NCI-H460 (cell line): ENCODE measurements at places on chromosomes 1 and 21. TPM values are rescaled to one million over a fixed set of nuclear protein-coding genes. Genes with fewer than 3 reads are reported as not detected.
A peak's percentile ranks its signal among the peaks of the same experiment; 100 is the strongest.

Gene RBP7
- 0.49 and 0.62 TPM in 2 replicates for total RNA-seq

Gene GFI1
- 0.05 TPM in 1 of 2 replicates, not detected in the other for total RNA-seq

Gene TACSTD2
- not detected in 2 replicates for total RNA-seq

Gene NKAIN1
- 0.57 and 1.0 TPM in 2 replicates for total RNA-seq

Gene LZIC
- 34.0 and 45.2 TPM in 2 replicates for total RNA-seq

Gene SLC45A1
- 0.92 and 1.4 TPM in 2 replicates for total RNA-seq

Gene FGR
- not detected in 2 replicates for total RNA-seq

Gene FCRLA
- total RNA-seq: 0.17 and 0.20 TPM in 2 replicates

Gene IGSF8
- 22.4 and 23.1 TPM in 2 replicates for total RNA-seq

Gene CD46
- 133 and 174 TPM in 2 replicates for total RNA-seq

Gene CAMK2N1
- total RNA-seq: 2.0 and 2.2 TPM in 2 replicates

Gene SPRR4
- not detected in 2 replicates for total RNA-seq

DNA sequence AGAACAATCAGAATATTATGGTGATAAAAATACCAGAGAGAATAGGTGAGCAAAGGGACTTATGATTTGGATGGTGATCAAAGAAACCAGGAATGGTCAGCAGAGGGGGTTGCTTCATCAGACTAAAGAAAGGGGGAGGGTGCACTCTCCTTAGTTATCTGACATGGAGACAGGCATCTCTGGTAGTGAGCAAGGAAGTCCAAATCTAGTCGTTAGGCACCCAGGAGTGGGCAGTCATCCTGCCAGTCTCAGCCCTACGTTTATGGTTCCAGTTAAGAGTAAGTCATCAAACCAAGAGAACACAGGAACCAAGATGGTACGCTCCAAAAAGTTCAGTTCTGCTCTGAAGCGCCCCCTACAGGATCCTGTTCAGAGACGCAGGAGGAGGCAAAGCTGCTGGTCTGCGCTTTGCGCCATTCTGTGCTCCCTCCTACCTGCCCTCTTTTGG is 28.6 kb downstream of the EBNA1BP2 start:
- DNase-seq: peak; percentile 31

- no peak for DNase-seq
These were observed 549.2 kb upstream of the BRINP3 start for GRCh38 chr1:191026828-191027227.

- no peak for DNase-seq
These were observed 4.7 kb upstream of the CD160 start for GRCh38 chr1:145714524-145715111.

GRCh38 chr1:181099152-181100014 is 10.9 kb downstream of the IER5 start:
- no peak for DNase-seq

DNA sequence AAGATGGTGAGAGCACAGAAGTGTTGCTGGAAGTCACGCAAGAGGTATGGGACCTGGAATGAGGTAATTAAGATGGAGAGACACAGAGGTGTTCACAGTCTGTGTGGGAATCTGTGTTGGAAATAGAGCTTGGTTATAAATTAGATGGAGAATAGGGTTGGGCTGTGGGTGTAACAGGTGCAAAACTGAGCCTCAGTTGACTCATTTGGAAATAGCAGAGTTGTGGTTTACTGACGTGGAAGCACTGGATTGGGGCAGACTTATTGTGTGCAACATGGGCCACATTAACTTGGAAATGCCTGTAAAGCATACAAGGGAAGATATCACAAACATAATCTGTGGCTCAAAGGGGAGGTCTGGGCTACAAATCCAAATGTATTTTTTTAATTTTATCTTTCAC is 13.0 kb downstream of the CAMSAP2 start:
- no peak for DNase-seq

DNA sequence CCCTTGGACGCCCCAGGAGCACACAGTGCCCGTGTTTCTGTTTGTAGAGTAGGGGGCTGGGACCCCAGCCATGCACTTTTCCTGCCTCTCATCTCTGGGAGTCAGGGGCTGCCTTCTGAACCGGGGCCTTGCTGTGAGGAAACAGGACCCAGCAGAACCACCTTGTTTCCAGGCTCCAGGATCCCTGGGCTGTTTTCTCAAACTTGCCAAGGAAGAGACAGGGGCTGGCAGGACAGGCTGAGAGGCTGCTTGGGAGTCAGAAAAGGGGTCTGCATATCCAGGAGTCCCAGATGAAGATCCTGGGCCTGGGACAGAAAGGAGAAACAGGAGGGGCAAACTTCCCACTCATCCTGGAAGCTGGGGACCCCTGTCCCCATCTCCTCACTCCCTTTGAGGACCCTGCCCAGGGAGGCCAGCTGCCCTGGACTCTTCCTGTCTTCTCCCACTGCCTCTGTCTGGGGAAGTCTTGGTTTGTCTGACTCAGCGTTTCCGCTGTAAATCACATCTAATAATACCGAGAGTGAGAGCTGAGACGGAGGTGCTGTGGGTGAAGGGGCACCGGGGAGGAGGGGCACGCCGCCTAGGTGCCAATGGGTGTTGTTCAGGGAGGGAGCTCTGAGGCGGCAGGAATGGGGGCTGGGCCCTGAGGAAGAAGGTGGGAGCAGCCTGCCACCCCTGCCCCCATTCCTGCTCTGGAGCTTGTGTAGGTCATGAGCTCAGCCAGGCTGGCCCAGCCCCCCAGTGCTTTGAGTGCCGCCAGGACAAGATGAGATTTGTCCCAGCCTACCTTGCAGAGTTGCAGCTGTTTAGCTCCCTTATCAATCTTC is 16.7 kb downstream of the POU3F1 start:
- no peak for DNase-seq

- DNase-seq: no peak
These were observed 38.4 kb upstream of the FGGY start for GRCh38 chr1:59258412-59259032.

DNA sequence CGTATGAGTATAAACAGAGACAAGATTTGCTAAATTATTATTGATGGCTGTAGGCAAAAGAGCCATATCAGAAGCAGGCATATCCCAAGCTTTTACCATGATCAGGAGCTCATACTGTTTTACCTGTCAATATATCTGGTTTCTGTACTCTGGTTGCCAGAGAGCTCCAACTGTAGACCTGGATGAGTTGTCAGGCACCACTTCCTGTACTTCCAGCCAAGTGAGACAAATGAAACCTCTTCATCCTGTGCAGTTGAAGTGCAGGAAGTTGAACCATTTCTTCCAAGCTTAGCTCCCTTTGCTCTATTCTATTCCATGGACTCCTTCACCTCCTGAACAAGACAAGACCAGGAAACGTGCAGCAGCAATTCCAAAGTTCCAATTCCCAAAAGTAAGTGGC is 115.6 kb downstream of the ZNF281 start:
- no peak for DNase-seq

DNA sequence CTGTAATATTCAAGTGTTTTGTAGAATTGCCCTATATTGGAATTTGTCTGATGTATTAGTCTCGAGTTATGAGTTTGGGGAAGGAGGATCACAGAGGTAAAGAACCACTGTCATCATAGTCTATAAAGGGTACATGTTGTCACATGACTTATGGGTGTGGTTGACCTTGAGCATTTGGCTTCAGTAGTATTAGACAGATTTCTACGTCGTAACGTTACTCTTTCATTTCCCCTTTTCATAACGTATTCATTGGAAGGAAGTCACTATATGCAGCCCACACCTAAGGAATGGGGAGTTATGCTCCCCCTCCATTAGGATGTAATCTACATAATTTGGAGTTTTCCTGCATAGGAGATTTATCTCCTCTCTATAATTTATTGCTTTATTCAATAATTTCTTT is 110.1 kb upstream of the VAV3 start:
- no peak for DNase-seq

- DNase-seq: no peak
These were observed 49.7 kb upstream of the EPB41 start for GRCh38 chr1:28864695-28865094.

GRCh38 chr1:20102875-20103274 is 16.5 kb downstream of the PLA2G2D start:
- no peak for DNase-seq

- no peak for DNase-seq
These were observed 25.0 kb downstream of the DUSP10 start for GRCh38 chr1:221716713-221717484.

- no peak for DNase-seq
These were observed 42.8 kb upstream of the USP24 start for GRCh38 chr1:55257958-55258357.

DNA sequence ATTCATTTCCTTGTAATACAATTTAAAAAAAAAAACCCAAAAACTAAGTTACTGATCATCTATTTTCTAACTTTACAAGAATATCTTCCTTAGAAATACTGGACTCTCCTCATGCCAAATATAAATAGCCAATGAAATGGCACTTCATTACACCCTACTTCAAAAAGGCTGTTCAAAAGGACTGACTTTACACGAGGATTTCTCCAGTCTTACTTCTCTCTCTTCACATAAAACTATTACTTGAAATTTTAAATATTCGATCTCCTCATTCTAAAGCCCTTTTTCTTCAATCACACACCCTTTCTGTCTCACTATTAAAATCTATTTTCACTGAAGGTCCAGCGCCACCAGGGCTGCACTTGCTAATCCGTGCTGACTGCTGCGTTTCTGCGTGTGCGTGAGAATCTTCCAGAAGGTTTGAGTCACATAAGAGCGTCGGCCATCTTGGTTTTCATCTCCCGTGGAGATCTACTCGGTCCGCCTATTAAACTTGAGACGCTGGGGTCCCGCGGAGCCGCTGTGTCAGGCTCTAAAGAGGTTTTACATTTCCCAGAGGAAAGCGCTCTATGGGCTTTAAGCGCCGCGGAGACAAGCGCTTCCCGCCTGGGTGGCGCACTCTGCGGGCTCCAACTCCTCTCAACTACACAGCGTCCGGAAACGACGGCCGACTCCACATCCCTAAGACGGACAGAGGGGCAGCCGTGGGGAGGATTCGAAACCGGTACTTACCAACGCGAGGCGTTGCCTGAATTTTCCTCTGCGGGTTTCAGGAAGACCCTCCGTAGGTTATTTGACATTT is 631 bp downstream of the LRIF1 start:
- DNase-seq: peak; percentile 72

DNA sequence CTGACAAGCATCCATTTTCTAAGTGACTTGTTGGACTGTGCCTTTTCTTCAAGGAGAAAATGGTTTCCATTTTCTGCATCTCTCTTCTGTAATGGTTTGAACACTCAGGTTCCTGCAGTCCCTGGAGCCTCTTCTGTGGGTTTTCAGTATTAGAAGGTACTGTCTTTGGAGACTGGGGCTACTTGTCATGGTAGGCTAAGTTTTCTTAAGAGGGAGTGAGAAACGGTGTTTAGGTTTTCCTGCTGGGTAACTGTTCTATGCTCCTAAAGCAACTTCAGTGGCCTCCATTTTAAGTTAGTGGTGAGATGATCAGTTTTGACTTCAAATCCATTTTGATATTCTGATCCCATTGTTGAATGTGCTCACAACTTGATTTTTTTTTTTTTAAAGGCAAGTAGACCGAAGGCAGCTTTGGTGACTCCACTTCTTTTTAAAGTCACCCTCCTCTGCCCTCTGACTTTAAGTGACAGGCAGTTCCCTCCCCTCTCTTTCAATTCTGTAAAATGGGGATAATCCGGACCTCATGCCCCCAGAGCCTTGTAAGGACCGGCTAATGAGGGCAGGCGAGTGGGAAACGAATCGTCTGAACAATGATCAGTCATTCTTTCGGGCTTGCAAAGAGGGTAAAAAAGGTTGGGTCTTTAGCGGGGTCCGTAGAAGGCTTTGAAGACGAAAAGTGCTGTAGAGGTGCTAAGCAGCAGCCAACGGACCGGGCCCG is 1.0 kb upstream of the ARID1A start:
- DNase-seq: no peak

GRCh38 chr1:95641386-95641785 is 407.4 kb downstream of the RWDD3 start:
- DNase-seq: no peak

GRCh38 chr1:184219414-184219813 is 167.4 kb upstream of the C1orf21 start:
- no peak for DNase-seq

DNA sequence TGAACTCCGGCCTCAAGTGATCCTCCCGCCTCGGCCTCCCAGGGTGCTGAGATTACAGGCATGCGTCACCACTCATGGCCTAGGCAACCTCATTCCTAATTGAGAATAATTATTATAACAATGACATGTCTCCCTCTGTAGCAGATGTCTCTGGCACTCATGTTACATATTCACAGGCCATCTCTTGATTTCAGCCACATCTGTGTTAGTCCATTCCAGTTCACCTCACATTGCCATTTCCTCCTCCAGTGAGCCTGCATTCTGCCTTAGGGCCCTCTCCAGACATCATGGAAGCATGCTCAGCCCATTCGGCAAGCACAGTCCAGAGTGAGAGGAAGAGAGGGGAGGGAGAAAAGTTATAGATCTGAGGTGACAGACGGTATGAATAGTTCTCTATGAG is 32.5 kb downstream of the CDKN2C start:
- no peak for DNase-seq

DNA sequence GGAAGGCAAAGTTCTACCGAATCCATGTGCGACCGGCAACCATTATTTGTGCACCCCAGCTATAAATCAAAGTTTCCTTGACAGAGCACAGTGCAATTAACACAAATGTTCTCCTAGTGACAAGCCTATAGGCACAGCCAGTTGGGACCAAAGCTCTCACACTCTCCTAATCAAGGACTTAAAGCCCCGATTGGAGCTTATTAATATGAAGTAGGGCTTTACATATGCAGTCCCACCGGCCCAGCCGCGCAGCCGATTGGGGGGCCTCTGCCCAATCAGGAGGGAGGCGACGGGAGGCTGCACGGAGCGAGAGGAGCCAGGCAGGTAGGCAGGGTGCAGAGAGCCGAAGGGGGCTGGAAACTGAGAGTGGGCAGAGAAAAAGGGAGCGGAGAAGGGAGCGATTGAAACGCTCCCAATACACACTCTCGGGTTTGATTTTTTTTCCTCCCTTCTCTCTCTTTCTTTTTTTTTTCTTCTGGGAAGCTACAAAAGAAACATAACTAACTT is at the start of gene ESRRG:
TSS of gene ESRRG (minus strand) at position 156 of the 507 bp plus-strand sequence. CDS start at position 26, 130 bp downstream.
- peak; percentile 5 for DNase-seq

DNA sequence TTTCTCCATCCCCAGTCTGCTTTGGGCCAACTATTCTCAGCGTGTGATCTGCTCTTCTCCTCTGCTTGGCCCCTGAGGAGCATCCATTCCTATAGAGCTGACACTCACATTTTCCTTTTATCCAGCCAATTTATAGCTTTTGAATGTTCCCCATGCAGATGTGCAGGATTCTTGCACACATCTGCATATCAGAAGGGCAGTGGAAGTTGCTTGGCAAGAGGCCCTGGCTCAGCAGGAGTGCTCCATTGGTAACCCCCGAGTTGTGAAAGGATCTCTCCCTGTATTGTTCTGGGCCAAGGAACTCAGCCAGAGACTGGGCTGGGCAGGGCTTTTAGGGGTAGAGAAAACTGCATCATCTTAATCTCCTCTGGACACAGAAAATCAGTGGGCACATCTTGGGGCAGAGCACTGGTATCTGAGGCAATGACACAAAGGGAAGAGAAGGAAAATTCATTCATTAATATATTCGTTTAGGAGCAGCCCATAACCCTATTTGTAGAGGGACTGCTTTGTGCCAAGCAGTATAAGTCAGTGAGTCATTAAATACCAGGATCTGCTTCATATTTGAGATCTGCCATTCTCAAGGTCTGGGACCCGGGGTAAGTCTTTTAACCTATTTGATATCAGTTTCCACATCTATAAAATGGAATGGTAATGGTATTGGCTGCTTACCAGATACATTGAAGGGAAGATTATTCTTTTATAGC is 31.0 kb upstream of the BEND5 start:
- no peak for DNase-seq

- no peak for DNase-seq
These were observed 2.5 kb downstream of the S100A11 start for GRCh38 chr1:152034324-152034653.

- DNase-seq: no peak
These were observed 11.9 kb downstream of the PTPN22 start for GRCh38 chr1:113859478-113860175.
